DMS53 (cell line): ENCODE measurements at places on chromosomes 5 and 9.

DNA sequence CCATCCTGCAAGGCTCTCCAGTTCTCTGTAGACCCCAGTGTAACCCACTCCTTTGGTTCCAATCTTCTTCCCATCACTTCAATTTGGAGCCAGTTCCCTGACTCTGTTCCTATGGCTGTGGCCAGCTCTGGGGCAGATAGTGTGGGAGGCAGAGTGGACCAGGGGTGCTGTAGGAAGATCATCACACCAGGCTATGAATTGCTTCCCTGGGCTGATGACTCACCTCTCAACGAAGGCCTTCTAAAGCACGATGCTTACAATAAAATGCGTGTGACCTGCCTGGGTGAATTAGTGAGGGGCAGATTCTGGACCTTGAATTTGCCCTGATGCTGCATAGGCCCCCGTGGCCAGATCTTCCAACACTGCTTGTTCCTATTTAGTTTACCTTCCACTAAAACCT is 289.7 kb downstream of the FBXL7 start:
- DNase-seq: peak; percentile 6

- peak; percentile 68 for DNase-seq
Measured at GRCh38 chr9:38437193-38437823, 13.1 kb upstream of the IGFBPL1 start.

DNA sequence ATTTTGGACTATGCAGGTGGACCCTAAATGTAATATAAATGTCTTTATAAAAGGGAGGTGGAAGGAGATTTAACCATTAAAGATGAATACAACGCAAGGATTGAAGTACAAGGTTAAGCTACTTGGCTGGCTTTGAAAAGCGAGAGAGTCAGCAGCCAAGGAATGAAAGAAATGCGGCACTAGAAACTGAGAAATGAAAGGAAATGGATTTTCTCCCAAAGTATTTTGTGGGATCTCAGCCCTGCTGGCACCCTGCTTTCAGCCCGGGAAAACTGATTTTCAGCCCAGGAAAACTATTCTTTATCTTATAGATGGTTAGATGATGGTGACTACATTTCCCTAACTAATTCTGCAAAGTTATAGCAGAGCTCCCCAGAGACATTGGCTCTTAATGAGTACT is 1349.6 kb upstream of the C9orf72 start:
- no peak for DNase-seq

DNA sequence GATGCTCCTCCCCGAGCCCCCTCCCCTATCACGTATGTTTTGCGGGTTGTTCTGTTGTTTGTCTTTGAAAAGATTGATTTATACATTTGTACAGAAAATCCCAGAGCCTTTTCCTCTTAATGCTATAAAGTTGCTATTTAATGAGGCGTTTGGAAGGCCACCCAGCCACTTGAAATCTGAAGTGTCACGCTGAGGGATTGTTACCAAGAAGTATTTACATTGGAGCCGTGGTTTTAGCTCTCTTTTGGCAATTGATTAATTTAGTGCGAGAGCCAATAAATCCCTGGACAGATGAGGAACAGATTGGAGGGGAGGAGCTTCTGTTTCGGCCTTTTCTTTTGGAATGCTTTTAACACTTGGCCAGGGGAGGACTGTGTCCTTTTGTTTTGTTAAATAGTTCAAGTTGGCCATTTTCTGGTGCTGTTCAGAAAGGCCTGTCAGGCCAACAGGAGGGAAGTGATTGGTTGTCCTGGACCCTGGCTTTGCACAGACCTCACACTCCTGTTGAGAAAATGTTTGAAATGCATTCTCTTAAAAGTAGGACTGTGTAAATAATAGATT is 250.2 kb downstream of the PDZD2 start:
- no peak for DNase-seq

DNA sequence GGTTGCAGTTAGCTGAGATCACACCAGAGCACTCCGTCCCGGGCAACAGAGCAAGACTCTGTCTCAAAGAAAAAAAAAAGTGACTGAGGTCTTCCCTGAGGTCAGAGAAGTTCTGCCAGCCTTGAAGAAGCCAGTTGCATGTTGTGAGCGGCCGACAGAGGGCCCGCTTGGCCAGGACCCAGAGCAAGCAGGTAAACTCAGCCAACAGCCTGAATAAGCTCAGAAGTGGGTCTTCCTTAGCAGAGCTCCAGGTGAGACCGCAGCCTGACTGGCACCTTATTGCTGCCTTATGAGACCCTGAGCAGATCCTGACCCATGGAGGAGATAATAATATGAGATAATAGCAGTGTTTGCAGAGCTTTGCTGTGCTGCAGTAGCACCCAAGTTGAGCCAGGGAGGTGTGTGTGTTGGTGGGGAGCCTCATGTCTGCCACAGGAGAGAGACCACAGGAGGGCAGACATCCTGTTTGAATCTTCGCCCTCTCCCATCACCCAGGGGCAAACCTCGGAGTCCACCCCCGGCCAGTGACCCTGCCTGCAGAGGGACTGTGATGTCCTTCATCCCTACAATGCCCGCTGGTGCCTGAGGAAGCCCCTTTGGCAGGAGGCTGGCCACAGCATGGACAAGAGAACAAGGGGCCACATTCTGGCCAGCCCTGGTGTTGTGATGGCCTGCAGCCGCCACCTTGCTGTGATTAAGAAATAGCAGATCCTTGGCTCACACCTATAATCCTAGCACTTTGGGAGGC is 10.8 kb upstream of the BARX1 start:
- DNase-seq: no peak

DNA sequence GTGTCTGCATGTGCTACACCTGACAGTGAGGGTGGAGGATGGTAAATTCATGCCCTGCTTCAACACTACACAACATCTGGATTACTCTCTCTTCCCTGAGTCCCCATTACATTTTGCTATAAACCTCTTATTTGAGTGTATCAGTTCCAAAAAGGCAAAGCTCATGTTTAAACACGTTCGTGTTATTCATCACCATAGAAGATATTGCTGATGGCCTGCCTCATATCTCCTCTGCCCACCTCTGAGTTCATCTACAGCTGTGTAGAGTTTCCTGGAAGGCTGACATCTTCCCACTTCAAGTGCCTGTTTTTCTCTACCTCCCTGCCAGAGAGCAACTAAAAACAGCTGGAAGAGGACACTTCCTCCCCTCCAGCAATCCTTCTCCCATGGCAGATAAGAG is 433.2 kb downstream of the ISL1 start:
- DNase-seq: no peak

DNA sequence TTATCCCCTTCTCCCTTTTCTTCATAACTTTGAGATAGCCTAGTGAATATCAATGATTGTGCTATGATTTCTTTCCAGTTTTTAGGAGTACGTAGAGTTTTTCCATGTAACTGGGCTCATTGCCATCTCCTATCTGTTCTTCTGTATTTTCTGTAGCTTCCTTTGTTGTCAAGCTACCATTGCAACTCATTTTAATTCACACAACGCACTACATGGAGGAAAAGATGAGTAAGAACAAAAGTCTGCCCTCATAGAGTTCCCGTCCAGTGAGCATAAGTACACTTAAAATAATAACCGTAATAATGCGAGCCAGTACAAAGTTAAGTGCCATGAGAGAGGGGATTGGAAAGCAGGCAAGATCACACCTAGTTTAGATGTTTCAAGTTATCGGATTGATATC is 177.7 kb downstream of the PAM start:
- no peak for DNase-seq

DNA sequence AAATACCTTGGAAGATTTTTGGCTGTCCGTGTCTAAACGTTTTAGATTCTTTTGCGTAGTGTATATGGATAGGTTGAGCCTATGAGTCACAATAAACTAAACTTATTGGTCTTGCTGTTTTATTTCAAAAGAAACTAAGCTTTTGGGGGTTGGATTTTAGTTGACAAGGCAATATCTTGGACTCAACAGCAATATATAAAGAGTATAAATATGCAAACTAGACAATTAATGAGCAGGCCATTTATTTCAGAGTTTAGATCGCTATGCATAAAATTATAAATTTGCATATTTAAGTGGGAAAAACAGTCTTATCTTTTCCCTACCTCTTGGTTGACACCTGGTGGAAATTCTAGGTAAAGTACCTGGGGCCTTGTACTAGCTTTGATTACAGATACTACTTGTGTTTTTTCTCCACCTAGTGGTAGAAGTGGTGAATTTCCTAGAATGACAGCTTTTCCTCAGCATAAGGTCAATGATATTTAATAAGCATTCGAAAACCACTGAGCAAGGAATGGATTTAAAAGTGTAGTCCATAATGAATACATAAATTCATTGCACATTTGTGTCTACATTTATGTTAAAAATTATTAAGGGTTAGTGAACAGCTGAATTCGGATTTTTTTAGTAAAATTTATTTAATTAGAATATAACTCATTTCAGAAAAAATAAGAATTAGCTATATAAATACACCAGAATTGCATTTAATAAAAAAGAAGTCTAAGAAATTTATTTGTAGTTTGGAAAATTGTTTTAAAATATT is 1.7 kb upstream of the ARRDC3 start:
- peak; percentile 97 for DNase-seq

DNA sequence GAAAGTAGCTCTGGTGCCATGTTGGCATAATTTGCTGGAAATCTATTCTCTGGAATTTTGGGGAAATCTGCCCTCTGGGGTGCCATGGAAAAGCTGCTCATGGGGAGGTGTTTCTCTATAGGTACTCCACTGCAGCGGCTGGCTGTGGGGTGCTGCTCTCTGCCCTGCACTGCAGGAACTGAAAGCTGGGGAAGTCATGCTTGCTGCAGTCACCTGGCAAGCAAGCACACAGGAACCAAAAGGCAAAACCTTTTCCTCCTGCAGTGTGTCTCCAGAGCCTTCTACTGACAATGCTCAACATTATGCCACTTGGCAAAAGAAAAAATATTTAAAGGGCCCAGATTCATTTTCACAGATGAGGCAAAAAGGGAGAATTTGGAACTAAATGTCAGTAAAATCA is 25.8 kb upstream of the CARNMT1 start:
- DNase-seq: no peak

GRCh38 chr5:22242532-22242931 is 610.6 kb downstream of the CDH12 start:
- no peak for DNase-seq

GRCh38 chr9:126058591-126058990 is 268.0 kb upstream of the MVB12B start:
- DNase-seq: no peak

DNA sequence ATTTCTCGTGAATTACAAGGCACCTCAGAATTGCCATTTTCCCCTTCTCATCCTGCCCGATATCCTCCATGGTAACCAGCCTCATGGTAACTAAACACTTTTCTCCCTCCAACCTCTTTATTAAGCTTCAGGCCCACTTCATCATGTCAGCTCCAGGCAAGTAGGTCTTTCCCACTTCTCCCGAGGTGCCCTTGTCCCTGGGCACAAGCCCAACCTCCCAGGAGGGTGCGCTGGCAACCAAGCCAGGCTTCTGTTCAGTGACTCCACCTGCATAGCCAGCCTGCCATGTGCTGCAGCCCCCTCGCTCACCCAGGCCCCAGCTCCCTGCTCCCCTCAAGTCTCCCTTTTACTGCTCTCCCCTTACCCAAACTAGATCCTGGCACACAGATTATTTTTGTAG is 47.4 kb upstream of the AFAP1L1 start:
- no peak for DNase-seq

DNA sequence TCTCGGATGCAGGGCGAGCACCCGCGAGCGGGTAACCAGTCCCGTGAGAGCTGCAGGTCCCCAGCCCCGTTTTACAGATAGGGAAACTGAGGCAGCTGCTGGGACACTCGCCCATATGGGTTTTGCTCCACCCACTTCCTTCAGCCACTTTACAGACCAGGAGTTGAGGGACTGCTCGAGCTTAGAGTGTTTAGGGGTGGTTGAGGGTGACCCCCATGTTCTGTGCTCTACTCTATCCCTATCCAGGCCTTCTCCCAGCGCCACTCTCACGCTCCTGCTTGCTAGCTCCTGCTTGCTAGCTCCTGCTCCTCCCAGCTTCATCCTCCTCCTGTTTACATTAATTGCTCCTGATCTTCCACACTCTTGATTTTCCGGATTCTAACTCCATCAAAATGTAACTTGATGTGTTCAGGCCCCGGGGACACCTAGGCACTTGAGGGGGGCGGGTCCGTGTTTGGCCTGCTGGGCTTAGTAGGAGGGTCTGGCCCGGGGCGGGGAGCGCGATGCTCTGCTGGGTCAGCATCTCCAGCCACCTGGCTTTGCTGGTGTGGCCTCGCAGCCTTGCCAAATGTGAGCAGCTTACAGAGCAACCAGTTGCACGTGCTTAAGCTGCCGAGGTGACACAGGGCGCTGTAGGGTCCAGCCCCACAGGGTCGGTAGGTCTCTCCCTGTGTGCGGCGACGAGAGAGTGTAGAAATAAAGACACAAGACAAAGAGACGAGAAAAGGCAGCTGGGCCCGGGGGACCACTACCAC is 1.5 kb upstream of the PTGES2 start:
- peak; percentile 51 for DNase-seq

GRCh38 chr5:156667616-156668015 is 182.5 kb upstream of the PPP1R2B start:
- DNase-seq: no peak

DNA sequence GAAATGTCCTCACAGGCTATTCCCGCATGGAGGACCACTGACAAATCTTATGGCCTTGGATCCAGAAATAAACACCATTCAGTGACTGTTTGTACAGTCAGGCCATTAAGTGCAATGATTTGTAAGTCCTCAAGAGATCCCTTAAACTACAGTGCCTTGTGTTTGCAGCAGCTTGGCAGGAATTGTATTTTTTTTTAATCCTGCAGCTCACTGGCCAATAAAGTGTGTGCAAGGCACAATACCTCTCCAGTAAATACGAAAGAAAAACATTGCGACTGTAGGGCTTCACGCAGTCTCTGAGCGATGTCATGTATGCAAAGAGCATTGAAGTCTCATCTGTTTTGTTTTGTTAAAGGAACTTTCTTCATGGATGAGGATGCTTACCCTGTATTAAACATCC is 74.2 kb upstream of the TUSC1 start:
- DNase-seq: no peak

GRCh38 chr9:129081388-129081904 is 535 bp downstream of the DOLPP1 start:
- DNase-seq: peak; percentile 72

GRCh38 chr9:136590821-136591752 is 45.2 kb upstream of the NOTCH1 start:
- DNase-seq: peak; percentile 24

DNA sequence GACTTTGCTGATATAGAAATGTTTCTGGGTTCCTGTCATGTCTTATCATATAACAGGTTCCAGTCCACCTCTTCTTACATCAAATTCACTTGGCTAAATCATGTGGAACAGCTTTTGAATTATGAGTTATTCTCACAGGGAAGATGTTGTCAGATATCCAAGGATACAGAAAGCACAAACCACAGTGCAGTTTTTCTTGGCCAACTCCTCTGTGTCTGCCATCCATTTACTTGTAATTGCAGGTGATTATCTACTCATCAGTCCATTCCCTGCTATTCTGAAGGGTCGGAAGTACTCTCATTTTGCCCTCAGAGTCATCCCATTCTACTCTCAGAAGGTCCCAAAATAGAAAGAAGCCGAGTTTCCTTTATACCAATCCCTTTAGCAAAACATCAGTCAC is 10.0 kb downstream of the MARCHF11 start:
- DNase-seq: no peak

GRCh38 chr5:55151923-55152842 is 7.8 kb upstream of the GPX8 start:
- DNase-seq: no peak

- DNase-seq: peak; percentile 15
Measured at GRCh38 chr9:123251741-123252140, 16.6 kb downstream of the STRBP start.
